CD4-positive, alpha-beta T cell treated with Interleukin-4 for 4 hours (primary cell): ENCODE measurements at places on chromosomes 4 and X.
A peak's percentile ranks its signal among the peaks of the same experiment; 100 is the strongest.

DNA sequence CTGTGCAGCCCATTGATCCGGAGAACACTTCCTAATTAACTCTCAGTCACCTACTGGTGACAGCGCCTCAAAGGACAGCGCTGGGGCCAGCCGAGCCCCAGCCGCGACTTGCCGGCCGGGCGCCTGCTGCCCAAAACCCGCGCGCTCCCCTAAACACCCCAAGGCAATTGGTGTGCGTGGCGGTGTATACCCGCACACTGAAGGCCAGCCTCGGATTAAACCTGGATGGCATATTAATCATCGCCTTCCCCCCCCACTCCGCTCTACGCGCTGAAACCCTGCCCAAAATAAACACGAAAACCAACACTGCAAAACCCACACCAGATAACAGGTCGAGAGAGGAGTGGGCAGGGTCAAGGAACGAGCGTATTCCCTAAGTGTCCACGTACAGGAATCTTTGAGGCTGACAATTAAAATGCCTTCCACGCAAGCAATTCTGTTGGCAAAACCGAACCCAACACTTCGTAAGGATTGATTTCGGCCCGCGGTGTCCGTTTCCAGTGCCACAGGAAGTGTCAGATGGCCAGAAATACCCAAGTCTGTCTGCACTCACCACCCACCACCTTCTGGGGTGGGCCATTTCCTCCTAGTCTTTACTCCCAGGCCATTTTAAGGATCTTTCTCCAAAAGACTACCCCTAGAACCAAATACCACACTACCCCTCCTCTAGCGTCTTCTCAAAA lies 2.7 kb downstream of the BCOR start:
- DNase-seq, result no peak

GRCh38 chrX:43644124-43644701 lies 11.9 kb upstream of the MAOA start:
- no peak for DNase-seq

GRCh38 chr4:2789793-2790582 lies 2.9 kb upstream of the SH3BP2 start:
- DNase-seq, result no peak

DNA sequence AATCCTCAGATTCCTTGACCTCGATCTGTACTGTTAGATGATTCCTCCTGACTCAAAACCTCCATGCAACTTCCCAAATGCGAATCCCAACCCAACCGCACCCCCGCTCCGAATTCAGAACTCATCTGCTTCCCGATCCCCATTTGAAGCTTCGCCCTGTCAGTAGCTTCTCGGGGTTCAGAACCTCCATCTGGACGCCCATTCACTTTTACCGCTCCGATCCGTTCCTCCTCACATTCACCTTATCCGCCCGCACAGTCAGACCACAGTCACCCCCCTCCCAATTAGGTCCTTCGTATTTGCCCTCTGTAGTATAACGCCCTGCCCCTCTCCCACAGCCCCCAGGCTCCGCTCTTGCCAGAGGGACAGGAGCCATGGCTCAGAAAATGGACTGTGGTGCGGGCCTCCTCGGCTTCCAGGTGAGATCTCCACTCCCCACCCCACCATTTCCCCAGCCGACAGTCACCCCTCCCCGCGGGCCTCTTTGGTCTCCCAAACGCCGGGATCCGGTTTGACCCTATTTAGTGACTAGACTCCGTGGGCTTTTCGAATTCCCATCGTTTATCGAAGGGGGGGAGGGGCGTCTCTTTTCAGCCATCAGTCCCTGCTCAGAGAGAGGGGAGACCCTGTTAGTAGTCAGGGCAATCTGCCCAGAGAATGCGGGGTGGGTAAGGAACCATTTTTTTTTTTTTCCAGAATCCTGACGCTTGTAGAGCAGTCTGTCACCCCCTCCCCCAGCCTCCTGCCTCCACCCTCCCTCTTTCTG lies 691 bp downstream of the MAGED1 start:
- DNase-seq, result no peak

- no peak for DNase-seq
Observed at GRCh38 chrX:2185341-2186082, 315.3 kb downstream of the DHRSX start.

- DNase-seq, result no peak
Observed at GRCh38 chr4:123216946-123217345, 179.6 kb upstream of the SPRY1 start.

DNA sequence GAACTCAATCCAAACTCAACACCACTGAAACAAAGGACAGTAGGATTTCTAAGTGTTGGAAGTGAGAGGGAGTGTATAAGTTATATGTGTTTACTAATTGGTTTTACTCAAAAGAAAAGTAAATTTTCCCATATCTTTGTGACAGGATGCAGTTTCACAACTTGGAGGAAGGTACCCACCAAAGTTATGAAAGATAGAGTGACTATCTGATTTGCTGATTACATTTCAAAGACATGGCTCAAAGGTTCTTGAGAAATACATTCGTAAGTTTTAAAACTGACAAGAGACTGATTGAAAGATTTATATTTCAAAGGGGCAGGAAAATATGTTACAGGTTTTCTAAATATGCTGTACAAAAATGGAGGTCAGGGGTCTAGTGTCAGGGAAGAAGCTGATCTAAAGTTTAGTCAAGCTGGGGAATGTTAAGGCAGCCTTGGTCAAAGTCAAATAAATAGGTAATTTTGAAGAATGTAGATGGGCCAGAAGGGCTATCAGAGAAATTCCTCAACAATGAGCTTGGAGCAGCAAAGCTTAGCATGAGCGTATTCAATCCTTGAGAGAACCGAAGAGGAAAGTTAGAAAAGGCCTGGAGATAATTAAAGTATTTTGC lies 9.7 kb upstream of the COMMD8 start:
- no peak for DNase-seq

DNA sequence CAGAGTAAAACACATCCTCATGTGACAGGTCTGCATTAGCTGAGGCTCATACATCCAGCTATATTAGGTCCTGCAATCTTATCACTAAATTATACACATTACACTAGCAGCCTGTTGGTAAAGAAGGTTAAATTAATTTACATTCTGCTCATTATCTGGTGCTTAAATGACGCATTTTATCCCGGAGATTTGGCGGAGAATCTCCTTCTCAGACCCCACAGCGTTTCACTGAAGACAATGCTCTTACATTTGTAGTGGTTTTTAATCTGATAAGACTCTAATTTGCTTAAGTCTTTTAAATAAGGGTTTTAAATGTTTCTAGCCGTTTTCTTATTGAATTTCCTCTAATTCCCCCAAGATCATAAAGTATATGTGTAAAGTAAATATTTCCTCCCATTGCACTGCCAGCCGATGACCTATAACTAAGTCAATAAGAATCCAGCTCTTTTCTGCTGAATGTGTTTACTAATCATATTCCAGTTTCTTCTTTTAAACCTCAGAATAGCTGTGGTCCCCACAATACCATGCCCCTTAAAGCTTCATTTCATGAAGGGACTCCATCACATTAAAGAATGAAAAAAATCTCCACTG lies 2.1 kb upstream of the PITX2 start:
- DNase-seq, result no peak

GRCh38 chrX:22056235-22056634 lies 24.1 kb downstream of the PHEX start:
- DNase-seq, result no peak

DNA sequence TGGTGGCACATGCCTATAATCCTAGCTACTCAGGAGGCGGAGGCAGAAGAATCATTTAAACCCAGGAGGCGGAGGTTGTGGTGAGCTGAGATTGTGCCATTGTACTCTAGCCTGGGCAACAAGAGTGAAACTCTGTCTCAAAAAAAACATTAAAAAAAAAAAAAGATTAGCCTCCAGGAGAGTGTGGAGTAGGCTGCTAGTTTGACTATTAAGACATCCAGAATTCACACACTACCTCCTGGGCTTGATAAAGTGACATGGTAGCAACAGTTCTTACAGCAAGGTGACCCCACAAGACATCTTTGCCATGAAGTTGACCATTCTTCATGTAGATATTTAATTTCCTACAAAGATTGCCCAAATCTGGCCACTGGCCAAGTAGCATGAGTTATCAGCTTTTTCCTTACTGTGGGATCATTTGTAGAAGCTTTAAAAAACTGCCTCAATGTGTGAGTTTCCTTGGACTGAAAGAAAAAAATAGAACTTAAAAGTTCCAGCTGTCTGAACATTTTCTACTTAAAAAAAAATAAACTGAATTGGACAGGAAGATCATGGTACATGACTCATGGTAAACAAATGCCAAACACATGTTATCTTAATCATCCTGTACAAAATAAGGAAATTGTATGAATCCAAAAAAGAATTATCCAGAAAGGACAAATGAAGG lies 35.3 kb upstream of the SPRY1 start:
- no peak for DNase-seq

DNA sequence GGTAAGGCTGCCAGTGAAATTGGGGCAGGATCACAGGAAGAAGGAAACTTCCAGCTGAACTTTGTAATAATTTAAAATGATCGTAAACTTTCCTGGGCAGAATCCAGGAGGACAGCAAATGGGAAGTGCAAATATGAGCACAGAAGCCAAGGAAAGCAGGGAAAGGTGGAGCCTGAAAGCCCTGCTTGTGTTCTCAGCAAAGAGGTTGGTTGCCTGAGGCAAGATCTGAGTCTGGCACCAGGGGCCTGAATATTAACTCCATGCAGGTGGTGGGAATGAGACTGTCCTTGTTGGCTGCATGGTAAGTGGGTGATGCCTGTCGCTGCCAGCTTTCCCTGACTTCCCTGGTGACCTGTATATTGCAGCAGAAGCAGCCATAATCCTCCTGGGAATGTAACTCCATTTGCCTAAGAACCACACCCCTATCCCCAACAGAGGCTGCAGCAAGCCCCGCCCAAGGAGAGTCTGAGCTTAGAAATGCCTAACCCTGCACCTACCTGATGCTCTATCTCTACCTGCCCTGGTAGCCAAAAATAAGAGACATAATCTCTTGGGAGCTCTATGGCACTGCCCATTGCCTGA lies 132.0 kb upstream of the HDX start:
- no peak for DNase-seq

DNA sequence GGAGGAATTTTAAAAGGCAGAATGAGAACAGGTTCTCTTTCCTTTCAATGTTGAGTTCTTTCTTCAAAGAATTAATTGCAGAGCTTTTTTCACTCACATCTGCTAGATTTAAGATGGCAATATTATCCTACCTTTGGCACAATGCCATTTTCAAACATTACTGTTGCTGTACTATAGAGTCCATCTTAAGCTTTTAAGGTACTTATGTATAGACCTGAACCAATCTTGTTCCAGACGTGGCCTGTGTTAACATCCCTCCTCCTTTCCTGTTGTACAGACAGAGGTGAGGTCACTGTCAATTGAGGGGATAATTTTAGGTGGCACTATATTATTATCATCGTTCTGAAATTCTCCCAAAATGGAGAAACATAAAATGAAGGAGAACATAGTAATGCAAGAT lies 53.0 kb upstream of the MYOZ2 start:
- DNase-seq, result no peak

DNA sequence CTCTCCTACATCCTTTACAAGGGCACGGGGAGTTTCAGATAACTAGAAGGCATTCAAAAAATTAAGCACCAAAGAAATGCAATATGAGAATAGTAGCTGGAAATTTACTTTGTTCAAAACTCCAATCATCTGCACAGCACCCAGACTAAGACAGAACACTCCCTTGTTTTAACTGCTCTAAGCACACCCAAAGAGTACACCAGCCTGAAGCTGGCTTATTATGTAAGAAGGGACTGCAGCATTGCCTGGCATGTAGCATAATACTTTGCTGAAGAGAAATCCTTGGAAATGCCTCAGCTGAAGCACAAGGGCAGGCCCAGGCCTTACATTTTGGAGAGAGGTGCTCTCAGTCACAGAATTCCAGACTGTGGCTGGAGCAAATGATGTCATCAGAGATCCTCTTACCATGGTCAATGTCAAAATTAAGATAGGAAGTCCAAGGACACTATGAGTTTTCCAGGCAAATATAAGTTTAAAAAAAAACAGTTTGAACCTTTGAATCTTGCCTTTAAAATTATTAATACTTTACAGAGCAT lies 14.8 kb downstream of the ARHGEF6 start:
- no peak for DNase-seq

GRCh38 chrX:103183912-103184311 lies 31.0 kb upstream of the BEX4 start:
- no peak for DNase-seq

- peak; percentile 1 for DNase-seq
Observed at GRCh38 chrX:138745196-138745595, 33.7 kb upstream of the FGF13 start.

DNA sequence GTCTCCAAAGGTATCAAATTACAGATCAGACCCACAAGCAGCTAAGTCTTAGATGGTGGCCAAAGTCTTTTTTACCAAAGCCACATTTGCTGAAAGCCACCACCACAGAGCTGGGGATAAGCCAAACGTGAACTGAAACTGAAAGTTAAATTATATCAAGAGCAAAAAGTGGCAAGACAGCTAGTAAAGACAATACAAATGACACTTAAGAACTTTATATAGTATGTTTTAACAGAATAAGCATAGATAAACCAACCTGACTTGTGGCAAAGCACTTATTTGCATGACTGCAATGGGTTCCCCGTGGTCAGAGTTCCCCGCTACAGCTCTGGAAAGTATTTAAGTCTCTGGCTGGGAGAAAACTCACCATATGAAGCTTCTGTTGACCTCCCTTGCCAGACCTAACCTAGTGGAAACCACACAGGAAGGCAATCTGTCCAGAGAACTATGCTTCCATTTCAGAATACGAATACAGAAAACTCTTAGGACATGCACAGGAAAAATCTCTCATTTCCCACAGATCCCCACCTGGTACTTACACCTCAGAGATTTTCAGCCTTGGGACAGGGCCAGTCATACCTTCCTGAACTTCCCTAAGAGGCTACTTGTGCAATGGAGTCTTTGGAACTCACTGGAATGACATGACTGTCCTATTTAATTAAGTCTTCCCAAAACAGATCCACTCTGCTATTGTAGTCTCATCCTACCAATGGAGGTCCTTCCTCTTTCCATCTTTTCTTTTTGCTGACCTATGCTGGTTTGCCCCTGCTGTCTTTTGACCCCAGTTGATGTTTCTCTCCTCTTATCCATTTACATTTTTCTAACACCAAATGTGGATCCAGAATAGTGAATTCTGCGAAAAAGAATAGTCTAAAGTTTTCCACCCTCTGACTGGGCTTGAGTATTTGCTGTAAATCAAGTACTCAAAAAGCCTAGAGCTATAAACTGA lies 225.1 kb downstream of the NR3C2 start:
- peak; percentile 45 for DNase-seq

DNA sequence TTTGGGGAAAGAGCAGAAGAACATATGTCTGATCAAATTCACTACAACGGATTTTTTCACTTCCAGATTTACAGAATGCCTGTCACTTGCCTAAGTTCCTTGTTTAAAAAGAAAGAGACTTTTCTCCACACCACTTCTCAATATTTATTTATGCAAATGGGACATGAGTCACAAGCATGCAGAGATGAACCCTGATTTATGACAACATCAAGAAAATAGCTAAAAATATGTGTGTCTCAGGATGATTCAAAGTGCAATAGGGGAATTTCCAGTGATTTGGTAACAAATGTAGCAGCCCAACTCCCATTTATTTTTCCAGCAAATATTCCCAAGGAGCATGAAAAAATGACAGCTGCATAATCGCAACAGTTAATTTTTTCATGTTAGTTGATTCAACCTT lies 180.4 kb upstream of the FAT1 start:
- no peak for DNase-seq
